ENCODE measurements at places on chromosomes 3 and 15.

GRCh38 chr3:195821403-195822130 lies 9.8 kb upstream of the MUC4 start:
- DNase-seq, result no peak

GRCh38 chr3:62139957-62140356 lies 233.4 kb downstream of the FEZF2 start:
- no peak for DNase-seq

GRCh38 chr15:74616366-74616939 lies 817 bp downstream of the CLK3 start:
- DNase-seq, result no peak

- no peak for DNase-seq
These were observed 1018.2 kb downstream of the MCTP2 start for GRCh38 chr15:95249524-95249923.

DNA sequence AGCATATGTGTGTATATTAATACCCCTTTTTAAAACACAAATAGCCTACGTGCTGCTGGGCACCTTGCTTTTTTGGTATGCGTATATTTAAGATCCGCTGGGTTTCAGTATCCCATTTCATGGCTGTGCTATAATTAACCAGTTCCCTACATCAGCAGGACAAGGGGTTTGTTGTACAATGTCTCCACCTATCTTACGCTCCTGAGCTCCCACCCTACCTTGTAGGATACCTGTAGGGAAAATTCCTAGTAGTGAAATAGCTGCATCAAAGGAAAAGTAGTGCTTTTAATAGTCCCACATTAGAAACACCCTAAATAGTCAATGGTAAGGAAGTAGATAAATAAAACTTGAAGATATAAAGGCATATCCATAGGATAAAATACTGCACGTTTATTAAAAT lies 1.4 kb downstream of the MAP6D1 start:
- DNase-seq, result peak; percentile 20

GRCh38 chr3:4543110-4543509 lies 50.0 kb downstream of the ITPR1 start:
- DNase-seq, result no peak

- DNase-seq, result no peak
These were observed 368.7 kb downstream of the IL5RA start for GRCh38 chr3:2741516-2741915.

DNA sequence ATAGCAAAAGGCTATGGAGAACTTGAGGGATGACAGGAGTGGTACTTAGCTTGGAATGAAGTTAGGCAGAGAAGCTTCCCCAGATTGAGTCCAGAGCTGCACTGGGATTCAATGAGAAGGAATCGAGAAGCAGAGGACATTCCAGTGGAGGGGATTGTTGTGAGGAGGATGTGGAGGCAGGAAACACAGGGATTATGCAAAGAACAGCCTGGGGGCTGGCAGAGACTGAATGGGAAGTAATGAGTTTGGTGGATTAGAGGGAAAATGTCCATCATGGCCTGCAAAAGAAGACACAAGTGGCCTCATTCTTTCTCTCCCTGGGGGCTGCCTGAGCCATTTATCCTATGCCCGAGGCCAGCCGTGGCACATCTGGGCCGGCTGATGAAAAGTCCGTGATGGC lies 20.5 kb upstream of the SCN10A start:
- DNase-seq, result no peak

DNA sequence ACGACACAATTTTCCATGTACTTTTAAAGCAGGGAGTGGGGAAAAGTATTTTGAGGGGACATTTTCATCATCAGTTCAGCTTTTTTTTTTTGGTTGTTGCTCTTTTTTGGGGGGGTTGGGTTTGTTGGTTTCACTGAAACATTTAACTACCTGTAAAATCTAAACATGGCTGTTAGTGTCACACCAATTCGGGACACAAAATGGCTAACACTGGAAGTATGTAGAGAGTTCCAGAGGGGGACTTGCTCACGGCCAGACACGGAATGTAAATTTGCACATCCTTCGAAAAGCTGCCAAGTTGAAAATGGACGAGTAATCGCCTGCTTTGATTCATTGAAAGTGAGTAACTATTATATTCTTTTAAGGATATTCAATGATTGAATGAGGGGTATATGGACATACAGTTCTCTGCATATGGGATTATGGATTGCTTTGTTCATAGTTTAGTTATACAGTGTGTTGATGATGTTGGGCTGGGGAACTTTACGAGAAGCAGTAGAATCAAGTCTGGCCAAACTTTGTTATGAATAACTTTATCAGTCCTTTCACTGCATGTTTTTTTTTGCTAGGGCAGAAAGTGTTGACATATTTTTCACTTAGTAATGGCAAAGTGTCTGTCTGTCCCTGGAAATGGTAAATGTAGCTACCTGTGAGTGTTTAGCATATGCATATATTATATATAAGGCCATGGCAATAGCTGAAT lies 31.5 kb downstream of the MBNL1 start:
- peak; percentile 48 for DNase-seq

- DNase-seq, result peak; percentile 68
These were observed 5.1 kb upstream of the IQSEC1 start for GRCh38 chr3:13078163-13078905.

DNA sequence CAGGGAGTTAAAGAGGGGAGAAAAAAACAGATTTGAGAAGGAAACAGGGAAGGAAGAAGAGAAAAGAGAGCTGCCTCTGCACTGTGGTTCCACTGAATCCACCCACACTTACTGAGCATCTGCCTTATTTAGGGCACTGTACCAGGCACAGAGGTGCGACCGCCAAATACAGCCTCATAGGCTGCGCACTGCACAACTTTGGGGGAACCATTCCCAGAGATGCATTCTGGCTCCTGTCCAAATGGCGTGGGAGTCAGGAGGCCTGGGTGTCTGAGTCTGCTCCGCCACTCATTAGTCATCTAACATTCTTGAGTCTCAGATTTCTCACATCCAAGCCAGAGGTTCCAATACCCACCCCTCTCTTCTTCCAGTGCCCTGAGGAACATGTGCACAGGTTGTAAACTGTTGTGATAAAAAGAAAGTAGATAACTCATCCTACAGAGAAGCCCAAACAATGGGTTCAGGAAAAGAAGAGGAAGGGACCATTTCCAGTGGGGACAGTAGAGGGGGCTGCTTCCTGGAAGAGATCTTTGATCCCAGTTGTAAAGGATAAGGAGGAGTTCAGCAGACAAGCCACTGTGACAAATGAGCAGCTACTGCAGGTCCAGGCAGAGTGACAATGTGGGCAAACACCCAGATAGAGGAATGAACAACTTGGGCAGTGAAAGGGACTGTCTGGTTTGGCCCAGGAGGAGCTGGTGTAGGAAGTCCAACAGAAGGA lies 254.6 kb downstream of the UACA start:
- DNase-seq, result no peak

- DNase-seq, result no peak
These were observed 82.9 kb downstream of the ARRDC4 start for GRCh38 chr15:98043160-98044014.

GRCh38 chr15:57705746-57706404 lies 639 bp upstream of the POLR2M start:
- no peak for DNase-seq

- peak; percentile 80 for DNase-seq
These were observed 112.5 kb upstream of the MLF1 start for GRCh38 chr3:158458464-158458863.

GRCh38 chr3:13710251-13710650 lies 161.3 kb downstream of the FBLN2 start:
- DNase-seq, result no peak

DNA sequence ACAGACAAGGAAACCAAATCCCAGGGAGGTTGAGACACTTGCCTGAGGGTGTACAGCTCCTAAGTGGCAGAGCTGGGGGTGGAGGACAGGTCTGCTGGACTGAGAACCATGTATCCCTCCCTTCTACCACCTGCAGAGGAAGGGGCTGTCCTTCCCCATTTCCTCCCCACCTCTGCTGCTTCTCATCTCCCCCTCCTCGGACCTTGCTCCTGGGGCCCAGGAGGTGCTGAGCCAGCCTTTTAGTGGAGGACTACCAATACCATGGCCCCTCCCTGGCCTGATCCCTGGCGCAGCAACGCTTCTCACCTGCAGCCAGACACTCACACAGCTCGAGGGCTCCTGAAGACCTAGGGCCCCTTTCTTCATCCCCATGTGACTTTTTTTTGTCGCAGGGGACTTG lies 50.4 kb downstream of the IDH2 start:
- no peak for DNase-seq

DNA sequence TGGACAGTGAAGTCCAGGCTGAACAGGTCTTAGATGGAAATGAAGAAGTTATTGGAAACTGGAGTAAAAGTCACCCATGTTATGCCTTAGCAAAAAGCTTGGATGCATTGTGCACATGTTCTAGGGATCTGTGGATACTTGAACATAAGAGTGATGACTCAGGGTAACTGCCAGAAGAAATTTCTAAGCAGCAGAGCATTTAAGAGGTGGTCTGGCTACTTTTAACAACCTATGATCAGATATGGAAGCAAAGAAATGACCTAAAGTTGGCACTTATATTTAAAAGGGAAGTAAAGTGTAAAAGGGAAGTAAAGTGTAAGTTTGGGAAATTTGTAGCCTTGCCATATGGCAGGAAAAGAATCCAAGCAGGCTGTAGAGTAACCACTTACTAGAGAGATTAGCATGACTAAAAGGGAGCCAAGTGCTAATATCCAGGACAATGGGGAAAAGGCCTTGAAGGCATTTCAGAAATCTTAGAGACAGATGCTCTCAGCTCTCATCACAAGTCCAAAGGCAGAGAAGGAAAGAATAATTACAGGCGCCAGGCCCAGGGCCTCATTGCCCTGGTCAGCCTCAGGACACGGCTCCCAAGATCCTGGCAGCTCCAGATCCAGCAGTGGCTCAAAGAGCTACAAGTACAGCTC lies 73.9 kb upstream of the KCNH8 start:
- peak; percentile 84 for DNase-seq

DNA sequence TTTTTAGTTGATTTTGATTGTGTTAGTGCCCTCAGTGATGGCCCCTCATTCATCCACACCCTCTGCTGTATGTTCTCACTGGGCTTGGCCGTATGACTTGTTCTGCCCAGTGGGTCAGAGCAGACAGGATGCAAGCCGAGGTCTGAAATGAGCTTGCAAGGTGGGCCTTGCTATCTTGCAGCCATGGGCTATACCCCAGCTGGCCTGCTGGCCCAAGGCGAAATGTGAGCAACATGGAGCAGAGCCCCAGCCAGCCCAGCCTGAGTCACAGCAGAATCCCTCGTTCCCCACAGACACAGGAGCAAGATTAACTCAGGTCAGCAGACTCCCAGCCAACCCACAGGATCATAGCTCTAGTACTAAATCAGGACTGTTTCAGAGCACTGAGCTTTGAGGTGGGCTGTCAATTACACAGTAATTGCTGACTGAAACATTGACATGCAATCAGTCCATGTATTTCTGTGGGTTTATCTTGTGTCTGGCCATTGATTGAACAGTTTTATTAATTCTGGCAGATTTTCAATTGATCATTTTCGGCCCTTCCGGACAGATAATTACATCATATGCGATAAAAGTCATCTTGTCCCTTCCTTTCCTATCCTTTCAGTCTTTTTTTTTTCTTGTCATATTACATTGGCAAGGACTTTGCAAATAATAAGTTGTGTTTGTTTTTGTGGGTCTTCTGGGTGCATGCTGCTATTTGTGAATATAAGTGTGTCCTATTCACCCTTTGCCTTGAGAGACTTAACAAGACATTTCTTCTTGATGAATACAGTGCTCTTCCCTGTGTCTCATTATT lies 27.1 kb downstream of the KLF15 start:
- no peak for DNase-seq

GRCh38 chr3:133368371-133369067 lies 31.3 kb upstream of the BFSP2 start:
- DNase-seq, result no peak

- no peak for DNase-seq
These were observed 22.3 kb downstream of the CFAP92 start for GRCh38 chr3:128971421-128972100.

DNA sequence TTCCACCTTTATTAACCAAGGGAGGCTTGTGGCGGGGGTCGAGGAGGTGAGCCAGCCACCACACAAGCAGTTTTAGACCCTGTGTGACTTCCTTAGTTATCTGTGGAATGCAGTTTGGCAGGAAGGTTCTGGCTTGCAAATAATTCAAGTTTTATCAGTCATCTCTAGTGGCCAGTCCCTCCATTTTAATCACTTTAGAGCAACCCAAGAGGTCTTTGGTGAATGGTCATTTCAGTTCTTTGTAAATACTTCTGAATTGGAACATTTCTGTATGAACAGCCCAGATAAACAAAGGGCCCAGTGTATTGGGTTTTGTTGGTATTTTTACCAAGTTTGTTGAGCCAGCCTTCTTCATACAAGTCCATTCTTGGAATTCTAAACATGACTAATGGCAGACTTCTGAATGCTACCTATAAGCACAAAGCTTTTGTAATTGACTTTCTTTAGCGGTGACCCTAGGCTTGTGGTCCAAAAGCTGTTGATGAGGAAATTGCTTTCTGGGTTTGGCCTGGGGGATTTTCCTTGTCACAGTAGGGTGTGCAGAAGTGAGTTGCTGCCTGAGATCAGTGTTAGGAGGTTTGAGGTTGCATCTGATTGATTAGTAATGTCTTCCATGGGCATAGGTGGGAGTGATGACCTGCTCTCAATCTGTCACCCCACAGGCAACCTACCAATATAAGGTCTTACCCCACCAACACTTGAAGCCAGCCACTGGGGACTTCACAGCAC lies 193.3 kb upstream of the TOPAZ1 start:
- DNase-seq, result no peak

DNA sequence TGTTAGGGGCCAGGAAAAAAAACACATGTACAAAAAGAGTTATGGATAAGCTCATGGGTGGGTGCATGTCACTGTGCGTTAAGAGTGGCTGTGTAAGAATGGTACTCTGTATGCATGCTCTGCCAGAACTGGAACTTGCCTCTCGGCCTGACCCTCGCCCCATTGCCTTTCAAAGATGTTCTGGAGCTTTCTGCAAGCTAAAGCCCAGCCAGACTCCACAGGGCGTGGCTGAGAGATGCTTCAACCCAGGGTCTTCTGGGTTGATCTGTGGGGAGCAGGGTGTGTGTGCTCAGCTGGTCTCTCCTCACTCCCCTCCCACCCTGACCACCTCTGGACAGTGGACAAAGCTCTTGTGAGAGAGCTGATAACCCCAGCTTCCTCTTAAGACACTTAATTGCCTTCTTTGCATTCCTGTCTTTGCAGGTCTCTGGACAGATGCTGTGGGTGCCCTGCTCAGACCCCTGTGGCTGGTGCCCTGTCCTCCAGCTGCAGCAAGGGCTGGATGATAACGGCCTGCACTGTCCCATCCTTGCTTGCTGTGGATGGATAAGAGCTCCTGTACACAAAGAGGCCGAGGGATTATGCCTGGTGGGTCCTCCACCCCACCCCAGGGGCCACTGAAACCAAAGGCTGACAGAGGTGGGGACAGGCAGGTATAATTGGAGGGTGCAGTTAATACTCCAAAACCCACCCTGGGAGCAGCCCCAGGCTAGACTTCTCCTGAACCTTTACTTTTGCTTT lies 28.7 kb downstream of the ALDH1L1 start:
- DNase-seq, result no peak

GRCh38 chr3:73523661-73524060 lies 101.1 kb downstream of the PDZRN3 start:
- DNase-seq, result no peak

- DNase-seq, result no peak
These were observed 64.3 kb downstream of the CASR start for GRCh38 chr3:122247825-122248185.

- no peak for DNase-seq
These were observed 90.8 kb downstream of the CRTC3 start for GRCh38 chr15:90620379-90621067.

- DNase-seq, result no peak
These were observed 50.0 kb upstream of the PSMD6 start for GRCh38 chr3:64073158-64073761.

- no peak for DNase-seq
These were observed 48.5 kb upstream of the RYR3 start for GRCh38 chr15:33262306-33262705.

- peak; percentile 38 for DNase-seq
These were observed 188.5 kb upstream of the PROK2 start for GRCh38 chr3:71973274-71974030.

Measured in NCI-H524 treated with DMSO at 0.1 percent for 48 hours (cell line).